GM23248 (cell line): ENCODE measurements at places on chromosomes 2 and 18.

DNA sequence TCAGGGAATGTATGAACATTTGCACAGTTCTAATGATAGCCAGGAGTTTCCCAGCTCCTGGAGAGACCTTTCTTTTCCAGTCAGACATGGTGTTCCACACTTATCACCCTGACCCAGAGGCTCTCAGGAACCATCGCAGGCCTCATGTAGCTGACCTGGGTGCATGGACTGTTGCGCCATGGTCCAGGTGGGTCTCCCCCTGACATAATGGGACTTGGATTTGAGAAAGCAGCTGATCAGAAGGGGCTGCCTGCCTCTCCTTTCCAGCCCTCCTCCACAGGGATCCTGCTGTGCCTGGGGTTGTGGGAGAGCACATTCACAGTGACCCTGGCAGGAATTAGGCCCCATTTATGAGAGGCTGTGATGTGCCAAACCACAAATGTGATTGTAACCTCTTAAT is 133.4 kb upstream of the ALPP start:
- DNase-seq, result no peak

DNA sequence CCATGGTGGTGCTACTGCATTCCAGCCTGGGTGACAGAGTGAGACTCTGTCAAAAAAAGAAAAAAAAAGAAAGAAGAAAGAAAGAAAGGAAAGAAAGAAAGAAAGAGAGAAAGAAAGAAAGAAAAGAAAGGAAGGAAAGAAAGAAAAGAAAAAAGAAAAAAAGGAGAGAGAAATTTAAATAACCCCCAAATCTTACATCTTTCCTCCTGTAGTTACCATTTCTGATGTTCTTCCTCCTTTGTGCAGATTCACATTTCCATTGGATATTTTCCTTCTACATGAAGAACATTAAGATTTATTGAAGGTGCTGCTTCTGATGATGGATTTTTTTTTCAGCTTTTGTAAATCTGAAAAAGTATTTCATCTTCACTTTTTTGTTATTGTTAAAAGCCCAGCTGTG is 97.4 kb upstream of the TGFA start:
- no peak for DNase-seq

DNA sequence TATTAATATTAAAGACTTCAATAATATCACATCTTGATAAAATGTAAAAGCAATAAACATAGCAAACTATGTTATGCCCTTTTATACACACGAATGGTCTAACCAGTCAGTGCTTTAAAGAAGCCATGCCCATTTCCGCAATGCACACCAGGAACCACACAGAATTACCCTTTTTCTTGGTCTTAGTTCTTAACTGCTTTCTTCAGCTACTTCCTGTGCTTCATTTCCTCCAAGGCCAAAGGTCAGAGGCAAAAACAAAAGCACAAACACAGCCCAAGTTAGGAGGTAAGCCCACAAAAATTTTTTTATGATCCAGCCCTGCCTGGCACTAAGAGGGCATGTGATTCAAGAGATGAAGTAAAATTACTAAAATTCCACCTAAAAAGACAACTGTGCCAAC is 267.2 kb downstream of the FBXO15 start:
- DNase-seq, result no peak

GRCh38 chr18:33757037-33757436 is 179.0 kb downstream of the ASXL3 start:
- DNase-seq, result peak; percentile 78

GRCh38 chr2:28497206-28497605 is 1.3 kb downstream of the PLB1 start:
- DNase-seq, result no peak

GRCh38 chr2:96775160-96775559 is 14.5 kb downstream of the CNNM4 start:
- DNase-seq, result peak; percentile 14

DNA sequence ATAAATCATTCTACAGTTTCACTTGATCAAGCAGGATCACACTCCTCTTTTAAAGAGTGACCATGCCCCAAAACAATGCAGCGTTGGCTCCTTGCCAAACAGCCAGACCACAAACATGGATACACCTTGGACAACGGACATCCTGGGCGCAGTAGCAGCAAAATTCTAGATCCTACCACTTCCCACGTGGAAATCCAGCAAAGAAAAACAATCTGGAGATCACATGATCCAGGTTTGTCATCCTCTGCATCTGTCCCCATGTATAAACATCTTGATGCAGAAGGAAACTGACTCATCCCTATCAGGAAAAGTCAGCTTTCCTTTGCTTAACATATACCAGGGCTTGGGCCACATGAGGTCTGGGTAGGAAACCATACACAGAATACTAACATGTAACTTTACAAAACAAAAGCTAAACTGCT is 53.1 kb downstream of the ZNF521 start:
- peak; percentile 94 for DNase-seq

DNA sequence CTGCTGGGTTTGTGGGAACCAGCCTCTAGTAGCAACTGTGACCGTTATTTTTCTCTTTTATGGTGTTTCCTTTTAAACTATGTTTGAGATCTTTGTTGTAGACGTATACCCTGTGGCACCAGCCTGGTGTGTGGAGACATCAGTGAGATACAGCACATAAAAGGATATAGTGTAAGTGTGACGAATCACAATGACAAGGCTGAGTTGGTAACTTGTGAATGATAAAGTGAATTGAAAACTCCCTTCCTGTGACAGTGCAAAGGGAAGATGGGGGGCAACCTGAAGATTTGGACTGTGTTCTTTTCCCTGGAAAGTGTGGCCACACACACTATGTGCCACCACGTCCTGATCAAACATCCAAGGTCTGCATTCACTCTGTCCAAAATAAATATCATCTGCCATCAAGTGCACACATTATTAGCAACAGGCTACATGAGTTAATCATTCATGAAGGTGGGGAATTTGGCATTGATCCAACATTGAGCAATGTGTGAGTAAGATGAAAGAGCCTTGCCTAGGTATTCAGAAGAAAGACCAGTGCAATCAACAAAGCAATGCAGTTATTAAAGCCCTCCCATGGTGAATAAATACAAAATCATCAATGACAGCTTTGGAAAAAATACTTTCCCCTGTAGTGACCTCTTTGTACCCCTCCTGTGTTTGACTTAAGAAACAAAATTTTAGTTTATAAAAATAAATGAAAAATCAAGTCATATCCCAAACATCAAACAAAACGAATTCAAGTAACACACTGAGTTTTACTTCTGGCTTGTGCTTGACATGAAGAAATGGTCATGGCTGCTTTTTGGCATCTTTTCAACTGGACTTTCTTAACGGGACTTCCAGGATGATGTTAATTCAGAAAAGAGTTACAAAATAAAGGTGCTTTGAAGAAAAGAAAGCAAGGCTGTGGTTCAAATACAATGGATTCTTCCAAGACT is 1280.5 kb upstream of the ZEB2 start:
- DNase-seq, result no peak

- no peak for DNase-seq
Observed at GRCh38 chr2:143482316-143482715, 353.1 kb downstream of the ARHGAP15 start.

DNA sequence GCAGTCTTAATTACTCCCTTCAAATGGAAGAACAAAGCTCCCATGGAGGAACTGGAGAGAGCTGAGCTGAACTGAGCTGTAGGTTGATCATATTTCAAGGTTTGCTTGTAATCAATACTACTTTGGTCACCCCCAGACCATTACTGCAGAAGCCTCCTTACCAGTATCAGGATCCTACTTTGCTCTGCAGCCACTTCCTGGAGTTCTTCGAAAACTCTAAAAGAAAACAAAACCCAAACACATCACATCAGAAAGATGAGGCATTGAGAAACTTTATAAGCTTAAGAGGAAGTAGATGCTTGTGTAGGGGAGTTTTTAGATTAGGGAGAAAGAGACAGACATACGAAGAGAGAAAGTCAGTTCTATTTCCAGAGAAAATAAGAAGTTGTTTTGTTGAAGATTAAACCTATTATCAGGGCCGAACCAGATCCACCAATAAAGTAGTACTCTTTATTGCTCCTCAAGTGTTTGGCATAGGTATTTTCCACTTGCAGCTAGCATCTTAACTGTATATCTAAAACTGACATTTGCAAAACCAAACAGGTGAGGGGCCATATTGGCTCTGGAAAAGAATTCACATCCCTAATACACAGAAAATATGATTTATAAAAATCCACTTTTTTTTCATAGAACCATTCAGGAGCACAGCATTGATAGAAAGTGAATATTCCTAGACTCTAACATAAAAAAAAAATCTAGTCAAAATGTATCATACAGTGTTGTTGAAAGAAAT is 166.9 kb upstream of the KLF7 start:
- DNase-seq, result no peak

GRCh38 chr18:59685501-59685900 is 11.7 kb downstream of the CCBE1 start:
- DNase-seq, result no peak

- no peak for DNase-seq
Observed at GRCh38 chr2:67919490-67919889, 143.3 kb downstream of the C1D start.

DNA sequence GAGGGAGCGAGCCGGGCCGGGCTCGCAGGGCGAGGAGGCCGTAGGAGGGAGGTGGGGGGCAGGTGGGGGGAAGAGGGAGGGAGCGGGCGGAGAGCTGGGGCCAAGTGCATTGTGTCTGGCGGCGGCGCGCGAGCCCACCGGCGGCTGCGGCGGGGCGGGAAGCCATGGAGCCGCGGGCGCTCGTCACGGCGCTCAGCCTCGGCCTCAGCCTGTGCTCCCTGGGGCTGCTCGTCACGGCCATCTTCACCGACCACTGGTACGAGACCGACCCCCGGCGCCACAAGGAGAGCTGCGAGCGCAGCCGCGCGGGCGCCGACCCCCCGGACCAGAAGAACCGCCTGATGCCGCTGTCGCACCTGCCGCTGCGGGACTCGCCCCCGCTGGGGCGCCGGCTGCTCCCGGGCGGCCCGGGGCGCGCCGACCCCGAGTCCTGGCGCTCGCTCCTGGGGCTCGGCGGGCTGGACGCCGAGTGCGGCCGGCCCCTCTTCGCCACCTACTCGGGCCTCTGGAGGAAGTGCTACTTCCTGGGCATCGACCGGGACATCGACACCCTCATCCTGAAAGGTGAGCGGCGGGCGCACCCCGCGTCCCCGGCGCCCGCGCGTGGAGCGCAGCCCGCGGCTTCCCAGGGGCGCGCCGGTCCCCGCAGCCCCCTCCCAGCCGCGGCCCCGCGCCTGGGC is at the start of gene TMEM178A:
TSS of gene TMEM178A (plus strand) at position 107 of the 680 bp plus-strand sequence. CDS start at position 165, 58 bp downstream.
- peak; percentile 32 for DNase-seq

GRCh38 chr2:238107525-238108422 is 7.6 kb downstream of the ESPNL start:
- no peak for DNase-seq
